Brain pericyte (primary cell): ENCODE measurements at places on chromosomes 3 and 15.

DNA sequence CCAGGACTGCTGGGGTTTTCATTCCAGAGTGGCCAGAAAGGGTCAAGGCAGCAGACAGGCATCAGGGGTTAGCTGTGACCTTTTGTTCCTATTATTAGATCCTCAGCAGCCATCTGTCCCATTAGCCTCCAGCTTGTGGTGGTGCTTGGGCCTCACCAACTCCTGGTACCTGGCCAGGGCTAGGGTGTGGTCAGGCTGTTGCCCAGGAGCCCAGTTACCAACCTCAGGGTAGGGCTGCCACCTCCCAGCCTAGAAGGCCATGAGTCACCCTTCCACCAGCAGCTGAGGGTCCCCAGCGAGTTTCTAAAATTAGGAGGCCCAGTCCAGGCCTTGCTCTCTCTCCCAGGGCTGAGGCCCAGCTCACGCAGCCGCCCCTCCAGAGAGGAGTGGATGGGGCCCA, 12.2 kb downstream of the TMEM43 start:
- DNase-seq, result no peak

DNA sequence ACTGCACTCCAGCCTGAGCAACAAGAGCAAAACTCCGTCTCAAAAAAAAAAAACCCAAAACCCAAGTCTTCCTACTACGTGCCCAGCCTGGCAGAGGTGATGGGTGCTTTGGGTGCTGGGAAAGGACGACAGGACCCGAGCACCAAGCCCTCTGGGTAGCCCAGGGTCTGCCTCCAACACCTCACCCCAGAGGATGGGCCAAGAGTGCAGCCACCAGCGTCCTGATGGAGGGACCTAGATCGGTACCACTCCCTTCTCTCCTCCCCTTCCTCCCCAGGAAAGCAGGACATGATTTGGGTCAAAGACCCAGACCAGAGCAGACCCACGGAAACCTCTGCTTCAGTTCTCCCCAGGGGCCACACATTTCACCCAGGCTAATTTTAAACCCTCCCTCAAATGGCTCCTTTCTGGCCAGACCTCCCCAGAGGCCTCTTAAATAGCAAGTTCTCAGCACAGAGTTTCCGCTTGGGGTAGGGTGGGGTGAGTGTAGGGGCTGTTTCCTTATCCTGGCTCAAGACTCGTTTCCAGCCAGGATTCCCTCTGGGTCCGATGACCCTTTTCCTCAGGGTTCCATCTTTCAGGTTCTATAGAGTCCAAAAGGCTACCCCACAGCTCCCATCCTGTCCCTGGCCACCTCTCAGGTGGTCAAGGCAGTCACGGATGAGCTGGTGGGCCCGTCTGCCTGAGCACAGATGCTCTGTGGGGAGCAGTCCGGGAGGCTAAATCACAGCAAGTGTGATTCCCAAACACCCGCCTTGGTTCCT, 20.5 kb downstream of the RBPMS2 start:
- no peak for DNase-seq

DNA sequence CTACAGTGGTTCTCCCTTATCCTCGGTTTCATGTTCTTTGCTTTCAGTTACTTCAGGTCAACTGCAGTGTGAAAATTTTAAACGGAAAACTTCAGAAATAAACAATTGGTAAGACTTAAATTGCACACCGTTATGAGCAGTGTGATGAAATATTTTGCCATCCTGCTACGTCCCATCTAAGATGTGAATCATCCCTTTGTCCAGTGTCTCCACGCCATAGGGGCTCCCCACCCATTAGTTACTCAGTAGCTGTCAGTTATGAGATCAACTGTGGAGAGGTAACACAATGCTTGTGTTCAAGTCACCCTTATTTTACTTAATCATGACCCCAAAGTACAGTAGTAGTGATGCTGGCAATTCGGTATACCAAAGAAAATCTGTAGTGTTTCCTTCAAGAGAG, 47.4 kb downstream of the TJP1 start:
- DNase-seq, result no peak

DNA sequence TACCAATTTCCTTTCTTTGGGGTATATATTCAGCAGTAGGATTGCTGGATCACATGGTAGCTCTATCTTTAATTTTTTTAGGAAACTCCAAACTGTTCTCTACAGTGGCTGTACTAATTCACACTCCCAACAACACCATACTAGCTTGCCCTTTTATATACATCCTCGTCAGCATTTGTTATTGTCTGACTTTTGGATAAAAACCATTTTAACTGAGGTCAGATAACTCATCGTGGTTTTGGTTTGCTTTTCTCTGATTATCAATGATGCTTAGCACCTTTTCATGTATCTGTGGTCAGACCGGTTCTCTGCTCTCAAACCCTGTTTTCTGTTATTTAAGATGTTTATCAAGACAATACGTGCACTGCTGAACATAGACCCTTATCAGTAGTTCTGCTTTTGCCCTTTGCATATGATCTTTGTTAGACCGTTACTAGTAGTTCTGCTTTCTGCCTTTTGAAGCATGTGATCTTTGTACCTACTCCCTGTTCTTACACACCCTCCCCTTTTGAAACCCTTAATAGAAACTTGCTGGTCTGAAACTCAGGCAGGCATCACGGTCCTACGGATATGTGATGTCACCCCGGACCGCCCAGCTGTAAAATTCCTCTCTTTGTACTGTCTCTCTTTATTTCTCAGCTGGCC, 474.3 kb downstream of the RSL24D1 start:
- DNase-seq, result no peak

DNA sequence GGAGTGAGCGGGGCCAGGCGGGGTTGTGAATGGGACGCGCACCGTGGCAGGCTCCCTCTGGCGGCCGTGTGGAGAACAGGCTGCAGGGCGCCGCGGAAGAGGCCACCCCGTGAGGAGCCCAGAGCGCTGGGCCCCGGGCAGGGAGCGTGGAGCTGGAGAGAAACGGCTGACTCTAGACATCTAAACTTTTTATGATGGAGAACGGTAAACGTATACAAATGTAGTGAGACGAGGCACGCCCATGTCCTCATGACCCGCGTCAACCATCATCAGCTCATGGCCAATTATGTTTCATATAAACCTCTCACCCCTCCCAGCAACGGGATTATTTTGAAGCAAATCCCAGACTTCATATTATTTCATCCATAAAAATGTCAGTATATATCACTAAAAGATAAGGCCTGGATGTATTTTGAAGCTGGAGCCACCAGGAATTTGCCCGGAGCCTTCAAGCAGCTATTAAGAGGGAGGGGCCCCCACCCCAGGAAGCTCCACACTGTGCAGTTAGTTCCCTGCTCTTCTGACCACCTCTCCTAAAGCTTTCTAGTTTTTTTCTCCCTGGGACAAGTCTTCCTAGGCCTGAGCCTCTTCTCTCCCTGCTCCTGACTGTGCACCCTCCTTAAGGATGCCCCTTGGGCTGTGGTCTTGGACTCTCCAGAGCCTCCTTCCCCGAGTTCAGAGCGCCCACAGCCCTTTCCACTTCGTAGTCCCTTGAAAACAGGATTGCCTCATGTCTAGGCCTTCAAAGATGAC, 149.5 kb downstream of the SMAD6 start:
- no peak for DNase-seq

DNA sequence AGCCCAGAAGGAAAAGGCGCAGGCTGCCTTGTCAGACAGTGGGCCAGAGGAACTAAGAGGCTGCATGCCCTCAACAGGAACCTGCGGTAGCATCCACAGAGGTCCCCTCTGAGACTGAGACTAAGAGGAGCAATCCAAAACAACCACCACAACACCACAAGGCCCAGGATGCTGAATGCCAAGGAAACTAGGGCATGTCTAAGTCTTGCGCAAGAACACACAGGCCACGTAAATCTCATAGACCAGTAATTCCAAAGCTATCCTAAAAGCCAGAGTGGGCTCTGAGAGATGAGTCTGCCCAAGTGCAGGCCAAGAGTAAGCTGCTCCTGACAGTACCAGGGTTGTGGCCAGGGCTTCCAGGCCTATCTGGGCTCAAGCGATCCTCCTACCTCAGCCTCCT, 12.9 kb downstream of the MON1A start:
- no peak for DNase-seq

- no peak for DNase-seq
Measured at GRCh38 chr3:81980596-81981494, 219.4 kb upstream of the GBE1 start.

DNA sequence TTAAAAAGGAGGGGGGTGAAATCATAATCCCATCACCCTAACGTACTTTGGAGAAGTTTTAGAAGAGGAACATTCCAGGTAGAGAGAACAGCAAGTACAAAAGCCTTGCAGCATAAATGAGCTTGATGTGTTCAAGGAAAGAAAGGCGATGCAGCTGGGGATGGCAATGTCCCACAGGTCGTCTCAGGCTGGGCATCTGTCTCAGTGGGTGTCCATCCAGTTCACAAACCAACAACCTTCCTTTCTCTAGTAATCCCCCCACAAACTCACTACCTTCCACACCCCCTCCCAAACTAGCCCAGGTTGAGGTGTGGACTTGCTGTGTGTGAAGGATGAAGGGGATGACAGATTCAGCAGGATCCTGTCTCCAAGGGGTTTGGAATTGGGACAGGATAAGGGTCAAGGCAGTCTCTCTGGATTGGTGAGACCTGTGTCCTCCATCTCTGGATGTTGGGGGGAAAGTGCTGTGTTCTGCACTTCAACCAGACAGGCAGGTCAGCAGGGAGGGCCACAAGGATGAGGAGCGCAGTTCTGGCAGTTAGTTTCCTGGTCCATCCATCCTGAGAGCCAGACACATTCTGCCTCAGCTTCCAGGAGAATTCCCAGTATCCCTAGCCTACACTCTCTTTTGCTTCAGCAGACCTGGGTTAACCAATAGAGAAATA, 1.7 kb upstream of the ESYT3 start:
- DNase-seq, result no peak

DNA sequence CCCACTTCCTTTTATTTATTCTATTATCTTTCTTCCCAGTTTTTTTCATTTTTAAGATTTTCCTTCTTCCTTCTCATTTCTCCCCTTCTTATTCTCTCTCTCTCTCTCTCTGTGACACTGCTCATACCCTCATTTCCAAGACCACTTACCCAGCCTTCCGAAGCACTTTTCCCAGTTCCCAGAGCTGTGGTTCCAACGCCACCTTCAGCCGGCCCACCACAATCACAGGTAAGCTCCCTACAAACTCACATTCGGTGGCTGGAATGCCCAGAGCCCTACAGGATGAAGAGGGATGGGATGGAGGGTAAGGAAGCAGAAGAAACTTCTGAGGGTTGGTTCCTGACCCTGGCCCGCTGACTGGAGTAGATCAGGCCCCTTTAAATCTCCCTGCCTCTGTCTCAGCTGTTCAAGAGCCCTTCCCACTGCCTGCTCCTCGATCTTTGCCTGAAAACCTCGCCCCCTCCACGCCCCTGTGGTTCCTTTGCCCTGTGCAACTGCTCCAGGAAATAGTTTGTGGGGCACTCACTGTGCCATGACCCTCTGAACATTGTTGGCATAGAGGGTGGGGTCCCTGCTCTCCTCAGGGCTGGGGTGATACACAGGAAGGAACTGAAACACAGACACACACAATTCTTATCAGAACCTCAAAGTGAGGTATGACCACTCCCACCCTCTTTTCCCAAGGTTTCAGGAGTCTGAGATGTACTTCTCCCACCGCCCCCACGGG, 4.8 kb downstream of the LPCAT4 start:
- no peak for DNase-seq

- no peak for DNase-seq
Measured at GRCh38 chr3:30248423-30248822, 358.0 kb upstream of the TGFBR2 start.

GRCh38 chr15:45572617-45573016, 14.6 kb upstream of the BLOC1S6 start:
- no peak for DNase-seq

- no peak for DNase-seq
Measured at GRCh38 chr3:57078344-57078634, 17.8 kb downstream of the SPATA12 start.

- no peak for DNase-seq
Measured at GRCh38 chr3:118436697-118437262, 597.9 kb downstream of the IGSF11 start.

- DNase-seq, result no peak
Measured at GRCh38 chr3:73433079-73433478, 191.7 kb downstream of the PDZRN3 start.

GRCh38 chr3:4508048-4508981, 15.2 kb downstream of the ITPR1 start:
- no peak for DNase-seq

- DNase-seq, result no peak
Measured at GRCh38 chr15:74420193-74420905, 13.4 kb downstream of the SEMA7A start.

DNA sequence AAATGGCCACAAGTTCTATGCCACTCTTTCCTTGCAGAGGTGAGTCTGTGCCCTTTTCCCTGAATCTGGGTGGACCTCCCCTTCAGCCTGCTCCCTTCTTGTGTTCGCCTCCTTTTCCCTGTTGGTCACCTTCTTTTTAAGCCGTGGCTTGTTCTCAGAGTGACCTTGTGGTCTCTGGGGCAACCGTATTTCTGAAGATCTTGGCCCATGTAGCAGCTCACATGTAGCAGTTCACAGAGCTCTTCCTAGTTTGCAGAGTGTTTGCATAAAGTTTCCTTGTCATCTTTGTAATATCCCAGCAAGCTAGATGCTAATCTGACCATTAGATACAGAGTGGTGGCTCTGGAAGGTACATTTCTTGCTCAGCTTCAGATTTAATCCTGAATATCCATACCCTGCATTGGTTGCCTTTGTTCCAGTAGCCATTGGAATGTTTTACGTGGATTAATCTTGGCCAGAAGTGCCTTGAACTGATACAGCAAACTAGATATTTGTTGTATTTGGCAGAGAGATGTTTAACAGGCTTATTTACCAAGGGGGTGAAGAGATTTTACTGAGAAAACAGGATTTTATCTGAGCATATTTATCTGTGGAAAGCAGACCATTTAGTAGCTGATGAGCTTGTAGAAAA, 40.7 kb upstream of the BSN start:
- DNase-seq, result no peak

- no peak for DNase-seq
Measured at GRCh38 chr15:42735382-42736165, 1.4 kb downstream of the CDAN1 start.

DNA sequence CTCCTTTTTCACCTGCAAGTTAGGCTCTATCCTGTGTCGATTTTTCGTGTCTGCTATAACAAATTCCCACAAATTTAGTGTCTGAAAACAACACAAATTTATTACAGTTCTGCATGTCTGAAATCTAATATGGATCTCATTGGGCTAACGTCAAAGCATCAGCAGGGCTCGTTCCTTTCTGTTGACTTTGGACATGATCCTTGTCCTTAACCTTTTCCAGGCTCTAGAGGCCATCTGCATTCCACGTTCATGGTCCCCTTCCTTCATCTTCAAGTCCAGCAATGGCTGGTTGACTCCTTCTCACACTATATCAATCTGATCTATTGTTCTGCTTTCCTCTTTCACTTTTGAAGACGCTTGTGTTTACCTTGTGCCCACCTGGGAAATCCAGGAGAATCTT, 165.7 kb upstream of the RARB start:
- no peak for DNase-seq

- DNase-seq, result no peak
Measured at GRCh38 chr3:173135059-173135458, 6.0 kb downstream of the SPATA16 start.

- no peak for DNase-seq
Measured at GRCh38 chr3:145422556-145422955, 738.4 kb downstream of the PLOD2 start.
